Mesangial cell (primary cell): ENCODE measurements at places on chromosomes 11 and 22. TPM values are rescaled to one million over a fixed set of nuclear protein-coding genes. Genes with fewer than 3 reads are reported as not detected.

The PDXP gene
- total RNA-seq: 17.2 and 23.8 TPM in 2 replicates

The PTPRCAP gene
- total RNA-seq: 0.25 and 1.8 TPM in 2 replicates

The TCN2 gene
- 9.1 and 80.5 TPM in 2 replicates for total RNA-seq

The C11orf16 gene
- not detected in 2 replicates for total RNA-seq

The TRIM48 gene
- total RNA-seq: not detected in 2 replicates
